Foreskin fibroblast (primary cell): ENCODE measurements at places on chromosomes 7 and 10.

DNA sequence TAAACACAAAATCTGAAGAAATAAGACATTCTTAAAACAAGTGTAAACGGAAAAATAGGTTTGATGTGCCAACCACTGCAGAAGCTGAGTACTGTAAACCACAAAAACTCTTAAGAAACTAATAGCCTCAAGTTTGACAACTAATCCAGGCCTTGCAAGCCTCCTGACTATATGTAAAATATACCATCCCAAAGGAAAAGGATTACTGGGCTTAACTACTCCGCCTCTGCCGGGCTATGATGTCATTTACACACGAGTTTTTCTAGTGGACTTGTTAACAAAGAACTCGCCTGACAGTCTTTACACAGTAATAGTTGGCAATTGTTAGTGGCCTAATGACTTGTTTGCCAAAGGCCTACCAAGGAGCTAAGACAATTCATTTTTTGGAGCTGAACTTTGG, 2.1 kb downstream of the KIF5B start:
- peak; percentile 60 for DNase-seq

DNA sequence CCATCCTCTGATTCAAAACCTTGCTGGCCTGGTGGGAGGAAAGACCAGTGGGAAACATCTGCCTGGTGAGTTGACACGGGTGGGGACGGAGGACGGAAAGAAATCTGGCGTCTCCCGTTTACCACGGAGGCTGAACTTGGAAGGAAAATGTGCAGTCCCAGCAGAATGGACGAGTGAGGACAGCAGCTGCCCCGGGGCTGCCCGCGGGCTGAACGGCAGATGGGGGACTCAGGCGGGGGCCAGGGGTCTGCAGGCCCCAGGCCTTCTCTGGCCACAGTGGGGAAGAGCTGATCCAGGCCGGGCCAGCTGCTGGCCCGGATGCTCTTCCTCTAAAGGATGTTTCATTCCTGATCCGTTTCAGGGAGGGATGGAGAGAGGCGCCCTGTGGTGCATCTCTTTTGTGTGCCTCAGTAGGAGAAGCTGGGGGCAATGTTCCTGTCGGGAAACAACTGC, 147.5 kb upstream of the CHST15 start:
- no peak for DNase-seq

GRCh38 chr7:102292813-102293798, 6.4 kb downstream of the SH2B2 start:
- no peak for DNase-seq

DNA sequence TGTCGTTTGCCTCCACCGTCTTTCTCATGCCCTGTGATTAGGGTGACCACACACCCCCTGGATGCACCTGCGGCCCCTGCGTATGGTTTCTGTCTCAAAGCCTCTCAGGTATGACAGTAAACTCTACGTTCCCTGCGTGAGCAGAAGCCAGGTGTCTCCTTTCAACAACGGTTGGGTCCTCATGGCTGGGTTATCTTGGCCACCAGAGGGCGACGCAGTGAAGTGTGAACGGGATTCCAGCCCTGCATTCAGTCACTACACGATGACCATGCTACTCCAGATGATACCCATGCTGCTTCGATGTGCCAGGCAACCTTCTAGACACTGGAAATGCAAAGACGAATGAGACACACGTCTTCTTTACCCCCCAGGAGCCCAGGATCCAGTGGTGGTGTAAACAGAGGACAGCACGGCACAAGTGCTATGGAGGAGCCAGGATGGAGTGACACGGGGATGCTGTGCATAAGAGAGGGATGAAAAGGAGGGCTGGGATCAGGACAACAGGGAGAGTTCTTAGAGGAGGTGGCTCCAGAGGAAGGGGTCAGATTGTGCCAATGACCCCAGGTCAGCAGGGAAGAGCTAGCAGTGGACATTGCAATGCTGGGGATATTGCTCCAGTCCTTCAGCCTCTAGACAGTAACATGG, 228.1 kb upstream of the PFKP start:
- no peak for DNase-seq

- peak; percentile 27 for DNase-seq
These were observed 73.2 kb upstream of the PPP1R3C start for GRCh38 chr10:91705948-91706670.

DNA sequence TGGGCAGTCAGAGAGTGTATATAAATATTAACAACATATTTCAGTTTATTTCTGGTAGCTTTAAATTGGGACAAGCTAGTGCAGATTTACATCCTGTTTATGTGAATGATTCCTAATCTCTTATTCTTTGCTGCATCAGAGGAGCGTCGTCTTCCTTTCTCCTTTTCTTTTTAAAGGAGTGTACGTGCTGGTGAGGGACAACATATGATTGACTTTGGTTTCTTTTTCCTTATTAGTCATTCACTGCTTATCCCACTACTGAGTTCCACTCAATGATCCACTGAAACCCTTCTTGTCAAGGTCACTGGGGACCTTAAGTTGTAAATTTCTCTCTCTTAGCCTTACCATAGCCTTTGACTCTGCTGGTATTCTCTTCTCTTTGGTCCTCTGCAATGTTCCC, 116.3 kb downstream of the EXOC4 start:
- no peak for DNase-seq

DNA sequence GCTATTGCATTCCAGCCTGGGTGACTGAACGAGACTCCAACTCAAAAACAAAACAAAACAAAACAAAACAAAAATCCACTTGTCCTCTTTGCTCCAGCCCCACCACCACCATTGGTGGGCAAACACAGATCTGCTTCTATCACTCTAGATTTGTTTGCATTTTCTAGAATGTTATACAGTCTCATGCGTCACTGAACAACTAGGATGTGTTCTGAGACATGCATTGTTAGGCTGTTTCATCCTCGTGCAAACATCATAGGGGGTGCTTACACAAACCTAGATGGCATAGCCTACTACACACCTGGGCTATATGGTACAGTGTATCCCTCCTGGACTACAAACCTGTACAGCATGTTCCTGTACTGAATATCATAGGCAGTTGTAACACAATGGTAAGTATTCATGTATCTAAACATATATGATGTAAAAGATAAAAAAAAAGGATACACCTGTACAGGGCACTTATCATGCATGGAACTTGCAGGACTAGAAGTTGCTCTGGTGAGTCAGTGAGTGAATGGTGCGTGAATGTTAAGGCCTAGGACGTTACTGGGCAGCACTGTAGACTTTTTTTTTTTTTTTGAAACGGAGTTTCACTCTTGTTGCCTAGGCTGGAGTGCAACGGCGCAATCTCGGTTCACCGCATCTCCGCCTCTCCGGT, 45.3 kb downstream of the BTBD16 start:
- no peak for DNase-seq

DNA sequence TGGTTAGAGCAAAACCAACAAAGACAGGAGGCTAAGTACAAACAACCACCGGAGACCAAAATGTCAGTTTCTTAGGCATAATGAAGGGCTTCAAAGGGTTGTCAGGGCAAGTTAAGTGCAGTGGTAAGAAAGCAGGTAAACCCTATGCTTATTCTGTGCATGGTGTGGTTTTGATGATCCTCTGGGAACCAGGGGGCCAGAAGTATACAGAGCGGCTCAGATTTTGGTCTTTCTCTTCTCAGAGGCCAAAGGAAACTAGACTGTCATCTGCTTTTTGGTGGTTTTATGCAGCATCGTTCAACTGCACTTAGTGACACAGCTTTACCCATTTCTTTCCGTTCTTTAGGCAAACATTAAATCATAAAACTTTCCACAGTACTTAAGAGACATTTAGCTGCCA, 332.7 kb upstream of the CELF2 start:
- no peak for DNase-seq

- no peak for DNase-seq
These were observed 125.7 kb upstream of the CHST15 start for GRCh38 chr10:124219062-124219461.

- DNase-seq: peak; percentile 21
These were observed 146.1 kb downstream of the CCDC71L start for GRCh38 chr7:106514881-106515280.
